ENCODE measurements at places on chromosomes 12 and 14.

- no peak for DNase-seq
These were observed 6.4 kb upstream of the INHBE start for GRCh38 chr12:57448669-57449068.

DNA sequence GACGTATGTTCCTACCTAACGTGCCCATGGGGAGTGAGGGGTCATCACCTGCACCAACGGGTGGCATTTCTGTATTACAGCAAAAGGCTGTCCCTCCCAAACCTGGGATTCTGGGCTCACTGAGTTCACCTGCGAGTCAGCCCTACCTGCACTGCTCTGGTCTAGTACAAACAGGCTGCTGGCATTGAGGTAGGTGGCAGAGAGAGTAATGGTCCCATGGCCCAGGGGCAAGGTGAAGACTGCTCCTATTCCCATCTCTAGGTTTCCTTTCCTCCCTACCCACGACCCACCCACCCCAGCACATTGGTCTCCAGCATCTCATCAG, 421 bp downstream of the SUOX start:
- DNase-seq: peak; percentile 31

- peak; percentile 86 for DNase-seq
These were observed 58.6 kb downstream of the TSPAN9 start for GRCh38 chr12:3135522-3136461.

DNA sequence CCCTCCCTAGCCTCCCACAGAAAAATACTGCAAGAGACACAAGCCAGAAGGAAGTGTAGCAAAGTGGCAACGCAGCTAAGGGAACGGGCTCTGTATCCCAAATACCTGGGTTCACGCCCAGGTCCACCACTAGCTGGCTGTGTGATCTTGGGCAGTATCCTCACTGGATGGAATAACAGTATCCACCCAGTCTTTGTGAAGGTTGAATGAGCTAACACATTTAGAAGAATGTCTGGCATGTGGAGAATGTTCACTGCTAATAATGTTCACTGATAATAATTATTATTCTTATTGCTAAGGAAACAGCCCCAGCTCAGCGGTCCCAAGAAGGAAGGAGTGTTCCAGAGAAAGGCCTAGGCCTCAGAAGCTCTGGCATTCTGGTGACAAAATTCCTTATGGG, 70.9 kb downstream of the VWF start:
- DNase-seq: no peak

GRCh38 chr14:96265383-96266095, 9.5 kb downstream of the BDKRB1 start:
- no peak for DNase-seq
